Stimulated activated memory B cell treated with anti-CD40 and anti-IgM and Interleukin-4, amounts not matched to agents 10 μg/mL and 1 μg/mL and 100 μg/mL, for 72 hours (primary cell): ENCODE measurements at places on chromosomes 13 and 19.

GRCh38 chr13:103935117-103935516 is 868.9 kb upstream of the SLC10A2 start:
- ATAC-seq, result no peak

DNA sequence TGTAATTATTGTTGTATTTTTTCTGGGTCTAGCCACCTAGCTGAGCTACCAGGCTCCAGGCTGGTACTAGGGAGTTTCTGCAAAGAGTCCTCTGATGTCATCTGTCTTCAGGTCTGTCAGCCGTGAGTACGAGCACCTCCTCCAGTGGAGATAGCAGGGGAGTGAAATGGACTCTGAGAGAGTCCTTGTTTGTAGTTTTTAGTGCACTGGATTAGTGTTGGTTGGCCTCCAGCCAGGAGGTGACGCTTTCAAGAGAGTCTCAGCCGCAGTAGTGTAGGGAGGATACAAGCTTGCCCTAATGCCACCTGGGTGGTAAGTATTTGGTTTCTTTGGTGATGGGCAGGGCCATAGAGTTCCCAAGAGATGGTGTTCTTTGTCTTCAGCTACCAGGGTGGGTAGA is 384.8 kb downstream of the SLC7A1 start:
- ATAC-seq, result no peak

DNA sequence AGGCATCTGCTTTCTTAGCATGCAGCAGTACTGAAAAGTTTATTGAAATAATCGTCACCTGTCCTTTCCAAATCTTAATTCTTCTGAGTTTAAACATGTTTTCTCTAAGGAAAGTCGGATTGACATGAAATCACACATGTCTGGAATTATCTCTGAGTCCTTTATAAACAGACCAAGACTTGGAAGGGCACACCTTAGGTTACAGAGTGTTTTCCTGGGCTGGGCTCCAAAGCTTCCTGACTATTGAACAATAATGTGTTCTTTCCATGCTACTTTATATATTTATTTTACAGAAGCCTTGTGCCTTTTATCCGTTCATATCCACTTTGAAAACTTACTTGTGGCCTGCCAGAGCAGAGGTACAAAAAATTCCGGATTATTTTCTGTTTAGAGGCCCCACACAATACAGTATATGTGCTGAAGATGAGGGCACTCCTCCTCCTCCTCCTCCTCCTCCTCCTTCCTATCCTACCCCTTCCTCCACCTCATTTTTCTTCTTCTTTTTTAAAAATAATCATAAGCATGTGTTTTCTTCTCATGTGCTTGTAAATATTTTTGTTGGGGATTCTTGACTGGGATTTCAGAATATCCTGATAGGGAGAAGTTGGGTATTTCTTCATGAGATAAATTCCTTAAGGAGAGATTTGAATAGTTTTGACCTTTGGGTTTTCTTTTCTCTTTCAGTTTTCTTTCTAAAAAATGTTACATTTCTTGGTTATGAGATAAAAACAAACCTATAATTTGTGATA is 52.3 kb downstream of the LRCH1 start:
- no peak for ATAC-seq

- no peak for ATAC-seq
Observed at GRCh38 chr19:17933414-17934129, 757 bp downstream of the CCDC124 start.

GRCh38 chr13:80048030-80048429 is 292.9 kb downstream of the SPRY2 start:
- ATAC-seq, result no peak

GRCh38 chr13:108281901-108282300 is 12.4 kb downstream of the TNFSF13B start:
- ATAC-seq, result no peak

GRCh38 chr13:105936816-105937215 is 598.6 kb downstream of the EFNB2 start:
- no peak for ATAC-seq

DNA sequence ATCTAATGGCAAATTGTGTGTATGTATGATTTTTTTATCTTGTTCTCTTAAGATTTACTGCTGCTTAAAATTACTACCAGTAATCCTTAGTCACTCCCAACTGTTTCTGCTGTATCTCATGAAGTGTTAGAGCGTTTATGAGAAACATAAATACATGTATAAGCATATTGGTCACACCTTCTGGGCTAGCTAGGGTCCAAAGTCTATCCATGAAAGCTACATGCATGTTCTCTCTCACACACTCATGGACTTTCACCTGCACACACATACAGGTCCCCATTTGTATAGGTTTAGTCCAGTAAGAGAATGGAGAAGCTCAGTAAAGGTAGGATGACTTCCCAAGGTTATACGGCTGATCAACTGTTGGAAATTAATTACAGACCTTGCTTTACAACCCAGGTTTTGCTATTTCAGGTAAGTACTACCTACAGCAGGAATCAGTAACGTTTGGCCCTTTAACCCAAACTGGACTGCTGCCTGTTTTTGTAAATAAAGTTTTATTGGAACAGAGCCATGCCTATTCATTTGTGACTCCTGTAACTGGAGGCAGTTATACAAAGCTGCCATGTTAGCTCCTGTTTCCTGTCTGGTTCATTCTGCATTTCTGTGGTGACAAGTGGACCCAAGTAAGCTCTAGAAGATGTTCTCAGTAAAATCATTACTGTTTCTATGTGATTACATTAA is 15.3 kb downstream of the METTL21C start:
- ATAC-seq, result no peak

DNA sequence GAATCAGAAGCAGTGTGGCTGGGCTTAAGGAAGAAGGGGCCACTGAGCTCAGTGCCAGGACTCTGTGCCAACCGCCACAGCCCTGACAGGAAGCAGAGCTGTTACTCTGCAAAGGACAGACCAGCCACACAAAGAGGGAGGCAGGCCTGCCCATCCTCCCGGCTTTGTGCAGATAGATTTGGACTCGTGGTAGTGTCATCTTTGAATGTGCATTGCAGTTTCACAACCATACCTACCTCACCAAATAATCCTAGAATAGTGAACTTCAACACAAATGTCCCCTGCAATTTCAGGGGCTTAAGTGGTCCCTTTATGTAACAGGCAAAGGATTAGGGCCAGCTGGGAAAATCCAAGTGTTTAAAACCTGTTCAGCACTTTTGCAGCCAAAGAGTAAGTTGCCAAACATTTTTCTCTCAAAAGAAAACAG is 55.1 kb upstream of the CLDN10 start:
- ATAC-seq, result no peak

DNA sequence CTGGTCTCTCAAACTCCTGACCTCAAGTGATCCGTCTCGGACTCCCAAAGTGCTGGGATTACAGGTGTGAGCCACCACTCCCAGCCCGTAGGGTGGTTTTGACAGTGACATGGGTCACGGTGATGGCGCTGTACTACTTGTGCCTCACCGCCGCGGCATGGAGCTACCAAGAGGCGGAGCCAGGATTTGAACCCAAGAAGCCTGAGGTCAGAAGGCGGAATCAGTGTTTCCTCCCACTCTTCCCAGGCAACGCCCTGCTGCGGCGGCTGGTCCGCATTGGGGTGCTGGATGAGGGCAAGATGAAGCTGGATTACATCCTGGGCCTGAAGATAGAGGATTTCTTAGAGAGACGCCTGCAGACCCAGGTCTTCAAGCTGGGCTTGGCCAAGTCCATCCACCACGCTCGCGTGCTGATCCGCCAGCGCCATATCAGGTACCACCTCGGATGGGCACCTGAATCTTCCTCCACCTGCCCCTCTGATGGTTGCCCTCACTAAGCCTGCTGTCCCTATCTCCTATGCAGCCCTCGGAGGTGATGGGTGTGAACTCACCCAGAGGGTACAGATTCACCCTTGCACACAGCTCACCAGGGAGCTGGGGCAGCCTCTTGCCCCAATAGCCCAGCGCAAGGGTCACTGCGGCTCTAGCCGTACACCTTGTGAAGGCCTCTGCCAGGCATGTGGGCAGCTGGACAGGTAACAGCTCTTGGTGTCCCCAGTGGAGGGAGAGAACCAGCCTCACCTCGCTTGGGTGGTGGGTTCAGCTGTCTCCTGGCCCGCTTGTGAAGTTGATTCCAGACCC is 5.6 kb downstream of the RPS9 start:
- ATAC-seq, result no peak
